ENCODE measurements at places on chromosomes 2 and 18. TPM values are rescaled to one million over a fixed set of nuclear protein-coding genes. Genes with fewer than 3 reads are reported as not detected.

GRCh38 chr2:236847023-236847422 is 238.7 kb upstream of the COPS8 start:
- DNase-seq = no peak

DNA sequence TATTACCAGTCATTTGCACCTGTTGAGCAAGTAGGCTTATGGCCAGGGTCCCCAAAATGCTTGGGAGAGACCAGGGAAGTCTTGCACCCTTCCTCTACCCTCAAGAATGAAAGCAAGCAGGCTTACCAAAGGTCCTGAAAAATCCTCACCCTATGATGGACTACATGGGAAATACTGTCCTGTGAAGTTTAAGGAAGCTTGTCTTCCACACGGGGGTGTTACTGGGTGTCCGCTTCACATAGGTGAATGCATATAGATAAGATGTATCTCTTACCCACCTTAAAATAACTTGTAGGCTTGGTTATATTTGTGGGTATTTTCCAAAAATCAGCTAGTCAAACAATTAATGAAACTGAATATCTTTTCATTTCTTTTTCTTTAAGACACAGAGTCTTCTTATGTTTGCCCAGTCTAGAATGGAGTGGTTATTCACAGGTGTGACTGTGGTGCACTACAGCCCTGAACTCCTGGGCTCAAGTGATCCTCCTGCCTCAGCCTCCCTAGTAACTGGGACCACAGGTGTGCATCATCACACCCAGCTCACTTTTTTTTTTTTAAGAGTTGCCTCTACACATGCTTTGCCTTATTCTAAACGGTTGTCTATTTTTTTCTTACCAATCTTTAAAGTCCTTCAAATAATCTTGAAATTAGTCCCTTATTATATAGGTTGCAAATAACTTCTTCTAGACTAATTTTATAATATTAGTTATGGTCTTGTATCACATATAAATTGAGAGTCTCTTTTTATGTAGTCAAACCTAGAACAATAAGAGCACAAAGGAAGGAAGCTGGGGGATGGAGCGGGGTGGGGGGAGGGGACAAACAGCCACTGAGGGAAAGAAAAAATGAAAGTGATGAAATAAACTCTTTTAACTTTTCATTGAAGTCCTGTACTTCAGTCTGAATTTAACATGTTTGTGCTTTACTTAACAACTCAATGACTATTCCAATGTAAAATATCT is 49.0 kb downstream of the CERKL start:
- no peak for DNase-seq

DNA sequence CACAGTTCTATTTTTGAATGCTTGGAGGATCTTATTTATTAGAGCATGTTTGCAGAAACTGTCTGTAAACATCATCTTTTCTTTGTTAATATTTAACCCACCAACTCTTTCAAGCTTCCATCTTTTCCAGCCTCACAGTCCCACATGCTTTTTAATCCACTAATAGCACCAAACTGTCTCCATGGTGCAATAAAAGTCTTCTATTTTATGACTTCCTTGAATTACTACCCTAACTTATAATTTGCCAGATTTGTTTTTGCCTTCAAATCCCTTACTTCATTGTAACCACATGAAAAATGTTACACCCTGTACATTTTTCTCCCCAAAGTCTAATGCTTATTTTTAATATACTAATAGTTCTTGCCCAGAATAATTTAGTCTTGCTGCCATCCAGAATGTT is 792.6 kb downstream of the PLCL1 start:
- DNase-seq = no peak

Gene NEU2
- total RNA-seq = not detected

Gene CYRIA
- total RNA-seq = 3.0 TPM

DNA sequence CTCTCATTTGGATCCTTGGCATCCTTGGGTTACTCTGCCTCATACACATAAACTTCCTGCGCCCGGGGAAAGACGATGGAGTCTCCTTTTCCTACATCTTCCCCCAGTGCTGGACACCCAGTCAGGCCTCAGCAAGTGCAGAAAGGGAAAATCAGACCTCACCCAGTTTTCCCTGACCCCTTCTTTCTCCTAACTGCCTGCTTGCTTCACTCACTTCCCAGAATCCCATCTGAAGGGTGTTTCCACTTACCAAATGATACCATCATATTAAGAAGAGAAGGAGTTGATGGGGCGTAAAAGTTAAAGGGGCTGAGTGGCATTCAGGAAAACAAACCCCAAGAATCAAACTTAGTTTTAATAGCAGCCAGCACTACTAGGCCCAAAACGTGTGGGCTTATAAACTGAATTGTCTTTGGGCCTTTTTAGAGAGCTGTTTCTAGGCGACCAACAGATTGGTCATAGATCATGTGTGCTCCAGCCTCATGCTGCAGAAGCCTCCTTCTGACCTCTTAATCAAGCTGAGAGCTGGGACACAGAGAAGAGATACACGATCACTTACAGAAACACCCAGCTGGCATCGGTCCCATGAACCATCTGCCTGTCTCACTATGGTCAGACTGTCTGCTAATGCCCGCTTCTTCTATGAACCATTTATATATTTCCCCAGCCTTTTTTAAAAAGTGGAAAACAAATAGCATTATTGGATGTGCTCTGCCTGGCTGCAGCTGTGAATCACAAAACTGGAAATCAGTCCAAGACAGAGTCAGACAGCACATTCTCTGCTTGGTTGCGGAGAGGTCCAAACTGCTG is 165.7 kb upstream of the SLC14A2 start:
- no peak for DNase-seq

Gene STPG4
- total RNA-seq = not detected

- DNase-seq = no peak
These were observed 394.8 kb upstream of the FANCL start for GRCh38 chr2:58635801-58636375.

GRCh38 chr18:74146756-74147155 is 878 bp downstream of the FBXO15 start:
- no peak for DNase-seq

Measured in kidney epithelial cell (primary cell).